ENCODE measurements at places on chromosomes 13 and 19.

DNA sequence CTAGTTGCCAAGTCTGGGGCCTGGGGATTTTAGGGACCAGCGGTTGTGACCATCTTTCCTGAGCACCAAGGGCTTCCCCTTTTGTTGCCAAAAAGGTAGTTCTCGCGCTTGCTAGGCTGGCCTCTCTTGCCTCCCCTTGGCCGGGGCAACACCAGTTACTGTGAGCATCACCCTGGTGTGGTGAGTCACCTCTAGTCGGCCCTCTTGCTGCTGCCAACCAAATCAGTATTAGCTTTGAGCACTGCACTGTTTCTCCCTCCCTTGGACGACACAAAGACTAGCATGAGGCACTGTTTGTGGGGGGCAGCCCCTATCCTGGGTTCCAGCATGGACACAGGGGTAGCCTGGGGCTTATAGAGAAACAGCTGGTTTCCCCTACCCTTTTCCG is 6.9 kb downstream of the SYDE1 start:
- DNase-seq: no peak

DNA sequence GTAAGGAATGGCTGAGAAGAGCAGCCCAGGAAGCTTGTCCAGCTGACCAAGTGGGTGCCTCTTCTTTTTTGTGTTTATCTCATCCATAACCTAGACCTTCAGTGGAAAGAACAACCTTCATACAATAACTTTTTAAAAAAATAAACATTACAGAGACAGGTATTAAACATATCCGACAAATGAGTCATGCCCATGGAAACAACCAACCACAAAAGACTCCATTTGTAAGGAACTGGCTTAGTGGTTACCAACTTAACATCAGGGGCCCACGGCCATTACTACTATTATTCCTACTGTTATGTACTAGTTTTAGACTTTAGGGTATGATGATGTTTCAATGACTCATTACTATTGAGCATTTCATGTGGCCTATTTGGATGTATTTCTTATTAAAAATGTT is 191.7 kb upstream of the SERP2 start:
- no peak for DNase-seq

DNA sequence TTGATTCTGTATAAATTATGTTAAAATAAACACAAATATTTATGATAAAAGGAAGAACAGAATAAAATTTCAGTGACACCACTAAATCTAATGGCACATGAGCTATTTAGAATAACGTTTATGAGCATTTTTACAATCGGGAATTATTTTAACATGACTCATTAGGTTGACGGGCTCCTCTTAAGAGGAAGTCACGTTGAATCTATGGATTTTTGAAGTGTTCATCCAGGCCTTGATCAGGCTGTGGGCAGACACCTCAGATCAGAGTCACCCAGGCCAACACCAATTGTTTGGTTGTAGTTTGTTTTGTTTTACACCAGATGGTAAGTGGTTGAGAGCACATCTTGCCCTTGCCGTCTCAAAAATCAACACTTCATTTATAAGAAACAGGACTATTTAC is 257.8 kb downstream of the FOXO1 start:
- no peak for DNase-seq

GRCh38 chr13:68872338-68872737 is 1235.3 kb upstream of the ATXN8OS start:
- no peak for DNase-seq

DNA sequence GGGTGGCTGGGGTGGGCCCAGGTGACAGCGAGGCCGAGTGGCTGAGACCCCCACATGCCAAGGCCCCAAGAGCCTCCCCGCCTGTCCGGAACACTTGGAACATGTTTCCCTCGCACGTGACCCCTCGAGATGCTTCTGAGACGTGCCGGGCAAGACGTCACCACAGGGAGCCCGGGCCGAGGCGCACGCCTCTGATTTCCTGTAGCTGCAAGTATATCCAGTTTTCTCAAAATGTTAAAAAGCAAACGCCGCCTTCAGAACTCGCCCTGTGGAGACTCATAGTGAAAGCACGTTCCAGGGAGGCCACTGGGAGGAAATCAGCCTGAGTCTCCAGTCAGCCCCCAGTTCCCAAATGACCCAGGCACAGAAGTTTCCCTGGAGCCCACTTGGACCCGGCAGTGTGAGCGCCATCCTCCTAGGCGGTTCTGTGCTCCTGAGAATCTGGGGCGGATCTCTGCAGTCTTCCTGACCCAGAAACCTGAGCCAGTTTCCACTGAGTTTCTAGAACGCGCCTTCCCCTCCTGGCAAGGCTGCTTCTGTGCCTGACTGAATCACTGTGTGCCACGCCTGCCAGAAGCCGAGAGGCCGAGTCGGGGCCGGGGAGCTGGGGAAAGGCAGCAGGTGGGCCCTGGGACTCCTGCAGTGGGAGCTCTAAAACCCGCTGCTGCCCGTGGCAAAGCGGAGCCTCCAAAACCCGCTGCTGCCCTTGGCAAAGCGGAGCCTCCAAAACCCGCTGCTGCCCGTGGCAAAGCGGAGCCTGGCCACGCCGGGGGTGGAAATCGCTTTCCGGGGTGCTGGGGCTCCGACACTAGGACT is 179.3 kb downstream of the KDM4B start:
- no peak for DNase-seq

DNA sequence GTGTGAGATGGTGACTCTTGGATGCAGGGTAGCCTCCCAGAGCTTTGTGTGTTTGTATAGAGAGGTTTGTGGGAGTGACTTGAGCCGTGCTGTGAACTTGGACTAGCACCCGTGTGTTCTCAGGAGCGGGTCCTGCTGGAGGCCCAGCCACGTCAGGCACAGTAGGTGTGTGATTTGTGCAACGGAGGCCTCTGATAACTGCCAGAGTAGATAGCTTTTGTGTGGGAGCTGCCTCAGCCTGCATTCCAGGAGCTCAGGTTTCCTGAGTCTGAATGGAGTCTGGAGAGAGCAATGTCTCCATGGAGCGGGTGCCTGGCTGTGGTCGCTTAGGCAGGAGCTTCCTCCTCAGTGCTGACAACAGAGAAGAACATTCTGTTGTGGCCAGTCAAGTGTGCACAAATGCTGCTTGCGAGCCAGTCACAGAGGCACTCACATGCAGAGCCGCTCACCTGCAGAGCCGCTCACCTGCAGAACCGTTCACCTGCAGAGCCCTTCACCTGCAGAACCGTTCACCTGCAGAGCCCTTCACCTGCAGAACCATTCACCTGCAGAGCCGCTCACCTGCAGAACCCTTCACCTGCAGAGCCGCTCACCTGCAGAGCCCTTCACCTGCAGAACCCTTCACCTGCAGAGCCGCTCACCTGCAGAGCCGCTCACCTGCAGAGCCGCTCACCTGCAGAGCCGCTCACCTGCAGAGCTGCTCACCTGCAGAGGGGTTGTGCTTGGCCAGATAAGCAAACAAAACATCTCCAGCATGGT is 32.6 kb downstream of the TFDP1 start:
- DNase-seq: no peak

DNA sequence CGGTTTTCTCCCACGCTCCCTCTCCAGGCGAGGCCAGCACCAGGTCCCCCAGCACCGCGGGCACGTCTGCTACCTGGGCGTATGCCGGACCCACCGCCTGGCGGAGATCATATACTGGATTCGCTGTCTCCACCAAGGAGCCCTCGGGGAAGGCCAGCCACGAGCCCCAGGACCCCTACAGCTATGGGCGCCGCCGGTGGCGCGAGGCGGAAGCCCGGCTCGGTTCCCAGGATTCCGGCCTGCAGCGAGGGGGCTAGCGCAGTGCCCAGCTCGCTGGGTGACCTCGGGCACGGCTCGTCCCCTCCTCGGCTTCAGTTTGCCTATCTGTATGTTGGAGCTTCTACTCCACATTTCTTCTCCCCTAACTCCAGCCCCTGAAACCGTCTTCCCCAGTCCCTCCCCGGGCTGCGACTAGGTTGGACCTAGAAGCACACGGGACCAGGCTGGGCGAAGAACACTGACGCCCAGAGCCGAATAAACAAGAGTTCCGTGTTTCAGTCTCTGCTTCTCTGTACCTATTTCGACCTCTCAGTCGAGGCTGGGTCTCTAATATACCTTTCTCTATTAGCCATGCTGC is 749 bp upstream of the CPT1C start:
- no peak for DNase-seq

- no peak for DNase-seq
Measured at GRCh38 chr13:99289674-99290337, 17.4 kb downstream of the GPR183 start.

DNA sequence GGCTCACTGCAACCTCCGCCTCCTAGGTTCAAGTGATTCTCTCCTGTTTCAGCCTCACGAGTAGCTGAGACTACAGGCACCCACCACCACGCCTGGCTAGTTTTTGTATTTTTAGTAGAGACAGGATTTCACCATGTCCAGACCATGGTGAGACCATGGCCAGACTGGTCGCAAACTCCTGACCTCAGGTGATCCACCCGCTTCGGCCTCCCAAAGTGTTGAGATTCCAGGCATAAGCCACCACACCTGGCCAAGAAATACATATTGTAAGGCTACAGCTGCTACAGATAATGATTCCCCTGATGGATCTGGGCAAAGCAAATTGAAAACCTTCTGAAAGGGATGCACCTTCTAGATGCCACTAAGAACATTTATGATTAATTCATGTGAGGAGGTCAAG is 17.8 kb downstream of the PLPP2 start:
- DNase-seq: no peak

DNA sequence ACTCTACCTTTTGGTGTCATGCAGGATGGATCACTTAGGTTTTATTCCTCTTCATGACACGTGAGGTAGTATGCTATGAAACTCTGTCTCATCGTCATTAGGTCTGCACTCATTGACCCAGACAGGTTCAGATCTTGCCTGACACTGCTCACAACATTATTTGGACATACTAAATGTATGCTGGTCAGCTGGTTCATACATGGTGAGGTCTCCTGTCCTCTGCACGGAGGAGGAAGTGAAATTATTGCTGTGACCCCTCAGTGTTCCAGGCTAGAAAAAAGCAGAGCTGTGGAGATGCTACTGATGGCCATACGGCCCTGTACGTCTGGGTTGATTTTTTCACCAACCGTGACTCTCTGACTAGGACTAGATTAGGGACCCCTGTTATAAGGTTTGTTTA is 35.8 kb downstream of the LATS2 start:
- DNase-seq: no peak

Data from stimulated activated CD4-positive, alpha-beta T cell treated with anti-CD3 and anti-CD28 coated beads, Interleukin-1b, Interleukin-23, amount 100 ng/mL, for 1 hour (primary cell).